Mesendoderm (in vitro differentiated cells): ENCODE measurements at places on chromosomes 2 and 18.

- no peak for DNase-seq
Measured at GRCh38 chr18:6374935-6375529, 39.7 kb downstream of the L3MBTL4 start.

DNA sequence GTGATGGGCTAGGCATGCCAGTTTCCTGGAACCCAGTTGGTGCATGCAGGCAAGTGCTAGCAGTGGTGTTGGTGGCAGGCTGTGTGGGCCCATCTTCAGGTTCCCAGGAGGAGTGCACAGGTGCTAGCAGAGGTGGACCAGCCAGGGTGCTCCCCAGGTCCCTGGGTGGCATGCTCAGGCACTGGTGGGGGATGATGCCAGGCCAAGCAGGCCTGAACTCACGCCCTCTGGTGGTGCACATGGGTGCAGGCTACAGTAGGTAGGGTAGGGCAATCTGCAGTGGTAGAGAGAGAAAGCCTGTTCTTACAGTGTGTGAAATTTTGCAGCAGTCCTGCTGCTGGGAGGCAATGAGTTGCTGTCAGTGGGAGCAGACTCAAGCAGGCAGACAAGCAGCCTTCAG, 1651.8 kb downstream of the DPP10 start:
- peak; percentile 50 for DNase-seq

DNA sequence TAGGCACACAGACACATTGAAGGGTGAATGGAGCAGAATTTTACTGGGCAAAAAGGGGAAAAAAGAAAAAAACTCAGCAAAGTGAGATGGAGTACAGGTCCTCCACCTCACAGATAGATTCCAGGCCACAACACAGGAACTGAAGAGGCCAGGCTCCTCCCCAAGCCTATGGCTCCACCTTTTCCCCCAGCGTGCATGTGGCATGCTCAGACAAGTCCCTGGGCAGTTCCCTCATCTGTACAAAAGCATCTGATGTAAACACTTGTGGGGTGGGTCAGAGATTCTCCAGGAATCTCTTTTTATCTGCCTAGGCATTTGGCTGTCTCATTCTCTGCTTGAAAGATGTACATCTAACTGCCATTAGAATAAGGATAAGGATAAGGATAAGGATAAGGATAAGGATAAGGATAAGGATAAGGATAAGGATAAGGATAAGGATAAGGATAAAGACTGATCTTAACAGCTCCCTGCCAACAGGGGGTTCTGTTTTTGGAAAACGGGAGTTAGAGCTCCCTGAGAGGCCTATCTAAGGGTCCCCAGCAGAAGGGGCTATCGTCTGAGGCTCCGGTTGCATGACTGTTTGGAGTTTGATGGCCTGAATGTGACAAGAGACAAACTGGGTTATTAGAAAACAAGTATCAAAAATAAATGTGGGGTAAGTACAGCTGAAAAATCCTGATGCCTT, 17.2 kb upstream of the ASXL3 start:
- DNase-seq: peak; percentile 94

DNA sequence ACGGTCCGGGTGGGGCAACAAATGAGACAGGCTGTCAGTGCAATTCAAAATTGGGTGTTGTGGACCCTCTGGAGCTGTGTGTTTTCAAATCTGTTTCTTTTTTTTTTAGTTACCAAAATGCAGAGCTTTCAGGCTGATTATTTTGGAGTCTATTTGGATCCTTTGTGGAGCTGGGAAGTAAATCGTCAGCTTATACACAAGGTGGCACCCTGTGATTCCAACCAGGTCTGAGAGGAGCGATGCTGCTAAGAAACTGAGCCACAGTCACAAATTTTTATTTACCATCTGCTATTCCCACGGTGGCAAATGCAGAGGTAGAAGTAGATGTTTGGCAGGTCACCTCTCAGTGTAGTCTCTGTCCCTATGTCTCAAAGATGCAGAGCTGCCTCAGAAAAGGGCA, 3.8 kb upstream of the EPC2 start:
- DNase-seq: no peak

- no peak for DNase-seq
Measured at GRCh38 chr18:8844721-8845148, 139.4 kb downstream of the MTCL1 start.

GRCh38 chr18:44568342-44568741, 112.3 kb upstream of the SETBP1 start:
- no peak for DNase-seq

DNA sequence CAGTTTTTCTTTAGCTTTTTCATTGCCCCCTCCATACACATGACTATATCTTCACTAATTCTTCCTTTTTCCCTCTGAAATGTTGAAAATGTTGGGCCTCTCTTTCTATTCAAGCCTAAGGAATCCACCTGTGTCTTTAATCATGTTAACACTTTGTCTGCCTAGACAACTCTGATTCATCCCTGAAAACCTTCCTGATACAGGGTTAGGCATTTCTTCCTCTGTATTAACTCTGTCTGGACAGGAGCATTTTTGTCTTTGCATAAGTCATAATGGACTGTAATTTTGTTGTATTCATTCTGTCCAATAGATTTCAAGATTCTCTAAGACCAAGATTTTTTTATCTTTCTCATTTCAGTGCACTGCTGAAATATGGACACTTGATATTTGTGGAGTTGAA, 297.3 kb downstream of the IKZF2 start:
- no peak for DNase-seq

GRCh38 chr18:24306201-24306600, 91.4 kb downstream of the OSBPL1A start:
- no peak for DNase-seq

DNA sequence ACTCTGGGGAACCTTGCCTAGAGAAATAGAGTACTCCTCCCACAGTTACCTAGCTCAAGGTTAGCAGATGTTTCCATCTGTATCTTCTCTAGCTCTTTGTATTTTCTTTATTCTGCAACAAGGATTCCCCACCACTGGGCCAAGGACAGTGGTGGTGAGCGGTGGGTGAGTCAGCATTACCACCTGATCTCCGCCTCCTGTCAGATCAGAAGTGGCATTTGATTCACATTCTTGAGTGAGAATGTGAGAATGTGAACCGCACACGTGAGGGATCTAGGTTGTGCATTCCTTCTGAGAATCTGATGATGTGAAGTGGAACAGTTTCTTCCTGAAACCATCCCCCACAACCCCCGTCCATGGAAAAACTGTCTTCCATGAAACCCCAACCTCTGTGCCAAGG, 9.0 kb downstream of the EPB41L3 start:
- DNase-seq: no peak

DNA sequence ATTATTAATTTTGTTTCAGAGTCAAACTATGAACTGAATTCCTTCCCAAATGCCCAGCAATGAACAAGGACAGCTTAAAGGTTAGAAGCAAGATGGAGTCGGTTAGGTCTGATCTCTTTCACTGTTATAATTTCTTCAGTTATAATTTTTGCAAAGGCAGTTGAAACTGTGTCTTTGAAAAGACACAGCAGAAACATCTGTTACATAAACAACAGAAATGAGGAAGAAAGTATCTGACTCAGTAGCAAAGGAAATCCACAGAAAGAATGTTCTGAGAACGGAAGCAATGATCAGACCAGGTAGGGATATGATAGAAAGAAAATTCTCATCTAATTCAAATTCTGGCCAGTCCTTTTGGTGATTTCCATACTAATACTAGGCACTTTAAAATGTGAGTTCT, 5.2 kb upstream of the RMC1 start:
- DNase-seq: no peak

DNA sequence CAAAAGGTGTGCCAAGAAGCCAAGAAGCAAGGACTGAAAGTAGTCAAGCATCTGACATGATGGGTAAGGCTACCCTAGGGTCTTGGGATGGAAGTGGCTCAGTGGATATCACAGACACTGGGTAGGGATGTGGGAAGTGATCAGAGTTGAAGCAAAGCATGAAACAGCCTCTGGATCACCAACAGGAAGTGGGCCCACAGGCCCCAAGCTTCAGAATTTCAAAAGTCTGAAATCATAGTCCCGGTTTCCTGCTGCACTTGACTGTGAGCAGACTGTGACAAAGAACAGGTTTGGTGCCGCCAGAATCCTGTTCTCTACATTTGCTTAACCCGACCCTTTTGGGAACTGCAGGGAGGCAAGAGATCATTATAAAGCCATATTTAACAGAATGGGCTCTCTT, 57.4 kb downstream of the SP100 start:
- no peak for DNase-seq

GRCh38 chr2:108623616-108624015, 89.3 kb downstream of the LIMS1 start:
- DNase-seq: no peak
